ENCODE measurements at places on chromosomes 1 and 21.

GRCh38 chr1:54623216-54624007 is at the start of gene FAM151A:
Gene FAM151A, minus strand, starts transcription at chr1:54623525. Its CDS starts 130 bp downstream, at chr1:54623395.
- DNase-seq = no peak

- no peak for DNase-seq
Observed at GRCh38 chr1:56922070-56922469, 43.7 kb downstream of the C8B start.

DNA sequence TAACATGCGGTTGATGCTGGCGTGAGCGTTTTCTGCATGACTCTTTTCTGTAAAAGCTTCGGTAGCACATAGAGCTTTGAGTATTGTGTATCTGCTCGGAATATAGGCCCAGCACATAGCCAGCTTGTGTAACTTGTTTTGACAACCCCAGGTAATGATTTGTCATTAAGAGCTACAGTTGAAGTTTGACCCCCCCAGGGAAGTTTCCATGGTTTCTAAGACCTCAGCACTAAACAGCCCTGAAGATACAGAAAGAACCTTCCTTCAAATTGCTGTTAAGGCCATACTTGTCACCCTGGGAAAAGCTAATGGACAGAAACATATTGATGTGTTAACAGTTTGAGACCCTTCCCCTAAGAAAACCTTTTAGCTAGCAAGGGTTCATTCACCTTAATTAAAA is 380.7 kb downstream of the PRDM2 start:
- DNase-seq = no peak

DNA sequence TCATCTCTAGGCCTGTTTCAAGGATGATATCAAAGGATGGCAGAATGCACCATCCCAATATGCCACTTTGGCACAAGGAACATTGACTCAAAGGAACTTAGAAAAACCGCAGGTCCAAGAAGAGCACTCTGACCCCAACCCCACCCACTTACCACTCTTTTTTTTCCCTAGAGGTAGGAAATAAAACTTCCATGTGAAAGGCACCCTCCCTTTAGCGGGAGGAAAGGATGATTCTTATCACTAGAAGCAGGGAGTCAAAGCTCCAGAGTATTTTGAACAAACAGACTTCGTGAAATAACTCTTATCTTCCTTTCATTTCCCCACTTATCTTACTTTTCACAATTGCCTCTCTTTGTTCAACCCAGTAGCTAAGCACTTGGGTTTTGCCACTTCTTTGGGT is 22.2 kb downstream of the PSMG1 start:
- DNase-seq = no peak

DNA sequence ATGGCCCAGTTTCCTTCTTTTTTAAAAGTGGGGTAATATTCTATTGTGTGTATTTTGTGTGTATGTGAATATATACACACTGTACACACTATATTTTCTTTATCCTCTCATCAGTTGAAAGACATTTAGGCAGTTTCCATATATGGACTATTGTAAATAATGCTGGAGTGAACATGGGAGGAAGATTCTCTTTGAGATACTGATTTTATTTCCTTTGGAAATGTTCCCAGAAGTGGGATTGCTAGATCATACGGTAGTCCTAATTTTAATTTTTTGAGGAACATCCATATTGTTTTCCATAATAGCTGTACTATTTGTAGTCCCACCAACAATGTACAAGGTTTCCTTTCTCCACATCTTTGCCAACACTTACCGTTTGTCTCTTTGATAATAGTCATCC is 51.0 kb downstream of the F3 start:
- DNase-seq = no peak

Measured in AG09309 (cell line).